ENCODE measurements at places on chromosomes 11 and 22.
A peak's percentile ranks its signal among the peaks of the same experiment; 100 is the strongest.

GRCh38 chr11:96189351-96189750, 153.6 kb downstream of the MAML2 start:
- no peak for DNase-seq

- DNase-seq, result peak; percentile 7
Measured at GRCh38 chr22:41048791-41049717, 43.3 kb upstream of the EP300 start.

DNA sequence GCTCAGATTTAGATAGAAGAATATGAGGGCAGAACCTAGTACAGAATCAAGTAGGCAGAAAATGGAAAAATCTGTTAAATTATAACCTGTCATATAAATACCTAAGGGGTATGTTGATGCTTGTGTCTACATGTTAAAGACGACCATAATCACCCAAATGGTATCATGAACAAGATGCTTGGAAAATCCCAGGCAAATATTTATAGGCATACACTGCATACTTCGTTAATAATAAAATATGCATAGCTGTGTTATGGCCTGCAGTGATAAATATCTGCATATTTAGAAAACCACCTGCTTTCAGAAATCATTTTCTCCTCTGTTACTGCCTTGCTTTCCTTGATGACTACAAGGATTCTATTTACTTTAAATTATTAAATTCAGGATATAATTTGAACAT, 18.9 kb upstream of the DDX10 start:
- no peak for DNase-seq

GRCh38 chr11:118055966-118056365, 20.9 kb upstream of the TMPRSS4 start:
- no peak for DNase-seq

DNA sequence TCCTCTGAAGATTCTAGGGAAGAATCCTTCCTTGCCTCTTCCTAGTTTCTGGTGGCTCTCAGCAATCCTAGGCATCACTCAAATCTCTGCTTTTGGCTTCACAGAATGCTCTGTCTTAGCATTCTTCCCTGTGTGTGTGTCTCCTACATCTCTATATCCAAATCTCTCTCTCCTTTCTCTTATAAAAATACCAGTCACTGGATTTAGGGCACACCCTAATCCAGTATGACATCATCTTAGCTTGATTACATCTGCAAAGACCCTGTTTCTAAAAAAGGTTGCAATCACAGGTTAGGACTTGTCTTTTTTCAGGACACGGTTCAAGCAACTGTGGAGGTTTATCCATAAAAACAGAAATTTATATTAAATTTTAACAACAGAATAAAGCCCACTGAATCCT, 54.4 kb downstream of the NARS2 start:
- no peak for DNase-seq

- no peak for DNase-seq
Measured at GRCh38 chr11:62427630-62428233, 8.9 kb downstream of the SCGB1A1 start.

Data from hippocampal formation (tissue), 2 donors.